ENCODE measurements at places on chromosomes 16 and 17.

- DNase-seq, result no peak
These were observed 2.0 kb downstream of the LHX1 start for GRCh38 chr17:36939052-36939801.

- no peak for DNase-seq
These were observed 448.4 kb upstream of the CDH11 start for GRCh38 chr16:65570261-65570660.

DNA sequence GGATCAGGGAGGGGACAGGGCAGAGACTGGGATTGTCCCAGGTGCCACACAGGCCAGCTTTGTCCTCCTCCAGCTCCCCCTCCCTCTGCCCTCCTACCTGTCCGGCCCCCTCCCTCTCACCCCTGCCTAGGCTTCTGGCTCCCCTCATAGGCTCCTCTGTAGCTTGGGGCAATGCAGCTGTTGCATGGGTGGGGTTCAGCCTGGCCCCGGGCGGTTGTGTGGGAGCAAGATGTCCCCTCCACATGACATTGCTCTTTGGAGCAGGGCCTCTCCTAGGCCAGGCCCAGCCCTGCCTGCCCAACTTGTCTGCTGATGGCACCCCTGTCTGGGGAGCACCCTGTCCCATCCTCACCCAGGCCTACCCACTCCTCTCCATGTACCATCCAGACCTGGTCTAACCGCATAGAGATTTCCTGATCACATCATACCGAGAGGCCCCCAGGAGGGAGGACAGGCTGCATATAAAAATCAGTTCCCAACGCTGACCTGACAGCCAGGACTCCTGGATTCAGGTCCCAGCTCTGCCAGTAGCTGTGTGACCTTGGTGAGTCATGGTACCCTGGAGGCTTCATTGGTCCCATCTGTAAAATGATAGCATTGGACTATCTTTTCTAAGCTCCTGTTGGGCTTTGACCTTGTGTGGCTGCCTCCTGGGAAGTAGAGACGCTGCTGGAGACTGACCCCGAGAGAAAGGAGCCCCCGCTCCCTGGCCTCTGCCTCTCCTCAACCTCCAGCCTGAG is 48.8 kb upstream of the DLX4 start:
- no peak for DNase-seq

- no peak for DNase-seq
These were observed 36.8 kb downstream of the GDPD1 start for GRCh38 chr17:59257101-59257500.

GRCh38 chr17:6099492-6099891 is 29.3 kb downstream of the WSCD1 start:
- peak; percentile 37 for DNase-seq

DNA sequence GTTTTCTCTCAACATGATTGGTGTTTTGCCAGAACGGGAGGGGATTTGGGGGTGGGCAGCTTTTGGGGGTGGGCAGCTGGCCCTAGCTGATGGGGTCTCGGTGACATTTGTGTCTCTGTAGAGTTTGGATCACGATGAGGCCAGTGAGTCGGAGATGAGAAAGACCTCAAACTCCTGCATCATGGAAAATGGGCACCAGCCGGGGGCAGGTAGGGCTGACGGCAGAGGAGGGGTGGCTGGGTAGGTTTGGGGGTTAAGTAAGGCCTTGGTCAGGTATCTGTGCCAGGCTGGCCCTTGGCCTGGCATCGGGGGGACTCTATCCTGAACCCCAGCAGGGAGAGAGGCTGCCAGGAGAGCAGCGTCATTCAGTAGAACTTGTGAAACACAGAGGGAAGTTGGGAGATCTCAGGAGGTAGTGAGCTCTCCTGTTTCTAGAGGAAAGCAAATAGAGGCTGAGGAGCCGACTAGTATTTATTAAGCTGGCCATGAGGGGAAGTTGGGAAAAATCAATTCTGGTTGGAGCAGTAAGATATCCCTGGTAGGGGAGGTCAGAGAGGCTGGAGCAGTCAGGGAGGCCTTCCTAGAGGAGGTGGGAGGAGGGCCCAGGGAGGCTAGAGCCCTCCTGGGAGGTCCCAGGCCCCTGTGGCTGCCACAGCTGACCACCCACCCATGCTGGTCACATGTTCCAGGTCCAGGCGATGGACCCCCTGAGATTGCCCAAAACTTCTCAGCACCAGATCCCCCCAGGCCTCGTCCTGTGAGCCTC is 8.1 kb downstream of the SMTNL2 start:
- DNase-seq, result no peak

- DNase-seq, result no peak
These were observed 7.3 kb downstream of the ATP2A3 start for GRCh38 chr17:3956983-3957382.

DNA sequence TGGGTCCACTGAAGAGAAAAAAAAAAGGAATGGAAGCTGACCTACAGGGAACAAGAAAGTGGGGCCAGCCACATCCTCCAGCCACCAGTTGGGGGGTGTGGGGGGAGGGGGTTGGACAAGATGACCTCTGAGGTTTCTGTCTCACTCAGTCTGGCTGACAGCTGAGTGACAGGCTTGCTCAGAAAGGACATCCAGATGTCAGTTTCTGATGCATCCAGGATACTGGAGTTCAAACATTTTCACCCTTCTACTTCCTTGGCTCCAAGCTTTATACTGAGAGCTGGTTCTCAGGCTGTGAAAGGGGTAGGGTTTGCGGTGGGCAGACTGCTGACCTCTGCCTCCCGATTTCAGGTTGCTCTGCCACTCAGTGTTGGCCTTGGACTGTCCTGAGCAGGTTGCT is 2178.3 kb downstream of the TP53TG3F start:
- no peak for DNase-seq

DNA sequence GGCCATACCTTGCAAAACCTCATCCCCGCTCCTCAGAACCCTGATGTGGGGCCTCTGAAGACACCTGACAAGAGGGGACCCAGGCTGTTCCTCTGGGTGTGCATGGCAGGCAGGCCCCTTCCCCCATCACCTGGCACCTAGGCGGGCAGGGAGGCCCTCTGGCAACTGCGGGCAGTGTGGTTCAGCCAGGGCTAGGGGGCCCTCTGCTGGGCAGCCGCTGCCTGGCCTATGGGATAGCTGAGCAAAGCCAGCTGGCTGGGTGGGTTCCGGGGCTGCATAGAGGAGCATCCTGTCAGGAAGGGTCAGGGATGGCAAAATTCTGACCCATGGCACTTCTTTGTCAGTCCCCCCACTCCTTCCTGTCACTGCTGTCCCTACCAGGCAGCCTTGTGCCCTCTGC is 228.7 kb upstream of the ASIC2 start:
- peak; percentile 87 for DNase-seq

- DNase-seq, result peak; percentile 2
These were observed 16.7 kb upstream of the MYO18A start for GRCh38 chr17:29196769-29197515.

DNA sequence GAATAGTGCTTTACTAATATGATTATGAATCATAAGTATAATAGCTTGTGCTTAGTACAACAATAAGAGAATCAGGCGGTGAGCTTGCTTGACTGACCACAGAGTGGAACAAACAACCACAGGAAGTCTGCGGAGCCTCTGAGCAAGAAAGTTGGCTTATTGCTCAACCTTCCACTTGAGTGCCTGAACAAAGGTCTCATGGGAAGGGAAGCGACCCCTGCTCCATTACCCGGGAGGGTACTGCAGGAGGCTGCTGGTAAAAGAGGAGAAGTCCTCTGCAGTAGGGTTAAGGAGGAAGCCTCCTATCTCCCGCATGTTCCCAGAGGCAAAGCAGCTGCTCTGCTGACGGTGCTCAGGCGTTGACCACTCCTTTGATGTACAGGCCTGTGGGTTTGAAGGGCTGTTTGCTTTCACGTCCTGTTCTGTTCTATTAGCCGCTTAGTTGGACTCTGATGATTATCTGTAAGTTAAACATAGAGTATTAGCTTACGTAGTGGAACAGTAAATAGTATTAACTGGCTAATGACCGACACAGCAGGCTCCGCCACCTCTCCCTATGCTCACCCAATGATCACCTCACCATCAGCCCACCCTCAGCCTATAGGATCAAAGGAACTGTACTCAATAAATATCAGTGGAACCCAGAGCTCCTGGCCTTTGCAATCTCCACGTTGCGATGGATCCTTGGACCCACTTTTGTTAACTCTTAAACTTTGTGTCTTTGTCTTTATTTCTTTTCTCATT is 17.5 kb downstream of the ALOX15B start:
- no peak for DNase-seq

GRCh38 chr17:55607731-55608341 is 96.6 kb upstream of the SMIM36 start:
- DNase-seq, result no peak

- DNase-seq, result no peak
These were observed 365.4 kb downstream of the SNX29 start for GRCh38 chr16:12341966-12342365.

DNA sequence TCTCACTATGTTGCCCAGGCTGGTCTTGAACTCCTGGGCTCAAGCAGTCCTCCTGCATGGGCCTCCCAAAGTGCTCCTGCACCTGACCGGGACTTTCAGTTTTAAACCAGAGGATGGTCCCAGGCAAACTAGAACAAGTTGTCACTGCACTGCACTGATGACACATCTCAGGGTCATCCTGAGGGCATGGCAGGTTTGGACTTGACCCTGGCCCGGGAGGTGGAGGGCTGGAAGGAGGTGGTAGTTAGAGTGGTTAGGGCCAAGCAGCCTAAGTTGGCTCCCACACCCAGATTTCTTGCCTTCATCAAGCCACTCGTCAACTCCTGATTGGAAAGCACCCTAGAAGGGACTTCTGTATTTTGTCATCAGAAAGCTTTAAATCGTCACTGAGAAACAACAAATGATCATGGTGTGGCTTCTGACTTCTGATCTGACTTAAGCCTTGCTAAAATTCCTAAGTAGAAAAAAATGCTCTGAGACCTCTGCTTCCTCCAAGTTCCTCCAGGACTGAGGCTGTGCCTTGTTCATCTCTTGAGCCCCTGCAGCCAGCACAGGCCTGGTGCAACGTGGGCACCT is 43.5 kb downstream of the EMP2 start:
- DNase-seq, result no peak

Measured in iPS-NIHi11 (cell line).